ENCODE measurements at places on chromosomes 5 and 9. TPM values are rescaled to one million over a fixed set of nuclear protein-coding genes. Genes with fewer than 3 reads are reported as not detected.

TLE4 gene
- 13.8 TPM for total RNA-seq

PCDHB12 gene
- total RNA-seq, result 0.02 TPM

BNC2 gene
- total RNA-seq, result 4.7 TPM

CER1 gene
- not detected for total RNA-seq

CTSL gene
- total RNA-seq, result 931 TPM

SLC36A2 gene
- total RNA-seq, result not detected

POLR3G gene
- total RNA-seq, result 16.0 TPM

PCDHGB4 gene
- total RNA-seq, result 0.88 TPM

HNRNPH1 gene
- 533 TPM for total RNA-seq

Measured in A549 treated with DMSO at 1 μM for 4 hours (cell line).